Activated T-helper 1 cell treated with Interleukin-2 at 50 U/mL for 16 hours (primary cell): ENCODE measurements at places on chromosomes 2 and 18.
A peak's percentile ranks its signal among the peaks of the same experiment; 100 is the strongest.

GRCh38 chr2:151410485-151410834 lies 758 bp downstream of the RIF1 start:
- DNase-seq = peak; percentile 14

DNA sequence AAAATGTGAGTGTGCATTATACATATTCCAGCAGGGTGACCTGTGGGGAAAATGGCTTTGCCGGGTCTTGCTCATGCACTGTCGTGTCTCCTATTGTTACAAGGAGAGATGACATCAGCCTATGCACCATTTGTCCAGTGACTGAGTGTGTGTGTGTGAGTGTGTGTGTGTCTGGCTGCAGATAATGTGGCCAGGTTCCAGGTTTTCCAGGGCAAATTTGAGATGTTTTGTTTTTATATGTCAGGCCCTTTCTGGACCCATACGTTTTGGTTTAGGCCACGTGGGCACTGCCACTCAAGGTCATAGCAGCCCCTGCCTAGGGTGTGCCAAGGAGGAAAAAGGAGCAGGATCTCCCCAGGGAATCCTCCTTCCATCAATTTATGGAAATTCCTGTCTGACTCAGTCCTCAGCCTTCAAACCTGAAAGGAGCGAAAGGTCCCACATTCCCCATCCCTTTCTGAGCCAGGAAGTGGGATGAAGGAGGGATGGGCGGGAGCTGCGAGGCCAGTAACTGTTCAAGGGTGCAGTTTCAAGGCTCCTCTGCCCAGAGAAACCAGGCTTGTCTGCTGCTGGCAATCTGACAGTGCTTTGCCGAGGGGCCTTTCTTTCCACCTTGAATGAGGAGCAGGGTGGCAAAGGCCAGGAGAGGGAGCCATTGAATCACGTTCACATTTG lies 93.0 kb upstream of the SMAD2 start:
- DNase-seq = no peak

DNA sequence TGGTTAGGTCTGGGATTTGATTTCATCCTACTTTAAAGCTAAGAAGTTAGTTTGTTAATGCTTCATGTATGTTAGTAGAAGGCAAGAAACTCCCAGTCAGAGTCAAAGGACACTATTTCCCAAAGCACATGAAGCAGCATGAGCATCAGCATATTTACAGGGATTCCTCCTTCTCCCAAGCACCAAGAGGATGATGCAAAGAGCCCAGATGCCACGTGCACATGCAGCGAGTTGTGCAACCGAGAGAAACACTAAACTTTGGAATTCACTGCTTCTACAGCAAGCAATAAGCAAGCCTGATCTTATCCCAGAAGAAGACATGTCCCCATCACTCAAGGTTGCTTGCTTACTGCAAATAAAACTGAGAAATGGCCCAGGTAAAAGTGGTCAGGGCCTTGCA lies 32.5 kb downstream of the CPO start:
- no peak for DNase-seq

DNA sequence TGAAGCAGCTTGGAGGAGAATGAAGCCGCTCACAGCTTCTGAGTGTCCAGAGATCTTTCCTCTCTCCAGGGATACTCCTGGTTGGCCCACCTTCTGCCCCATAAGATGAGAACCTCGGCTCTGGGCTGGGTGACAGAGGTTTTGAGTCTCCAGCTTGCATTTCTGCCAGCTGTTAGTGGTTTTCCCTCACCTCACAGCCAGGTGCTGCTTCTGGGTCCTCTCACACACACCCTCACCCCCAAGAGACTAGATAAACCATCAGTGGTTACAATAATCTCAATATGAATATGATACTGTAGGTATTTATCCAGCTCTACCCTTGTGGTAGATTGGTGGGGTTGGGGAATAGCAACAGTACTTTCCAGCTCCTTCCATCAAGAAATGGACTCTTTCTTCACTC lies 161.7 kb upstream of the SIX3 start:
- no peak for DNase-seq

DNA sequence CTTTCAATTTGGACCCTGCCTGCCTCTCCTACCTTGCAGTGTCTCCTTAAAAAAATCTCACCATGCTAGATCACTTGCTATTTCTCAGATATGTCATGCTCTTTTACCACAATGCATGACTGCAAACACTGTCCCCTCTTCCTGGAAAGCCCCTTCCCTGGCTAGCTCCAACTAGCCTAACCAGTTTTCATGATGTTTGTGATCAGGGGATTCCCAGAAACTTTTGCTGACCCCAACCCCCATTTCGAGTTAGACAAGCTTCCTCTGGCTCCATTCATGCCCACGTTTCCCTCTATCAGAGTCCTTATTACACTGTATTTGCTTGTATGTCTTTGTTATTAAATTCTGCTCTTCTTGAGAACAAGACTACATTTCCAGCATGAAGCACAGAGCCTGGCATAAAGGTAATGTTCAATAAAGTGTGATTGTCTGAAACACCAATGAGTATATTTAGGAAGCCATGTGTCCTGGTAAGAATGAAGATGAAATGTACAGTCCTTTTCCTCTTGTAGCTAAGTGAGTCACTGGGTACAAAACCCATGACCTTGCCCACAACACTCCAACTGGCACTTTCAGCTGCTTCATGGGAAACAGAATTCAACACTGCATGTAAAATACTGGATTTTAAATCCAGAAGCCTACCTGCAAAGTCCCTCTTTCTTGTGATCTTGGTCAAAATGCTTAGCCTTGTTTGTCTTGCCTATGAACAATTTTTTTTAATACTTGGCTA lies 62.0 kb upstream of the ATL2 start:
- no peak for DNase-seq

GRCh38 chr18:50401888-50402287 lies 27.0 kb downstream of the SKA1 start:
- DNase-seq = no peak

GRCh38 chr2:213219816-213220215 lies 64.4 kb upstream of the SPAG16 start:
- DNase-seq = no peak

DNA sequence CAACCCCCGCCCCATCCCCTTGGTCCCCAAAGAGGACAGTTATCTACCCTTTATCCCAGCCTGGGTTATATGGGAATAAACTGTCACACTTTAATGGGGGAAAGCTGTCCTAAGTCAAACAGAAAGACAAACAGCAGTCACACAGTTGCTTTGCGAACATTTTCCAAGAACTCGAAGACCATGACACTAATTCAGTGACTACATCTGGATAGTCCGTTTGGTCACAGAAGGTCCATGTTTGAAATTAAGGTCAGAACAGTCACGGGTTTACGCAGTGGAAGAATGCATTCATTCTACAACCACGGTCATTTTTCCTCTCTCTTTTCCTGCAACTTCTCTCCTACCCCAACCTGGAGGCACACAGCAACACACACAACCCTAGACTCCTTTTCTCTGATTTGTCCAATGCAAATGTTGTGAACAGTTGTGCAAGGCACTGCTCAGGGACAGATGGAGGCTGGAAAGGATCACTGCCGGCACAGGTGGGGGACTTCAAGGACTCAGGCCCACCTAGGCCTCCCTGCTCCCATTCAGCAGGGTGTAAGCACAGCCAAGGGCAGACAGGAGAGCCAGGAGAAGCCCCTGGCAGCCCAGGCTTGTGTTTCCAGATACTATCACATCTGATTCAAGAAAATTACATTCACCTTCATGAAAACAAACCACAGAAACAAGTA lies 39.9 kb downstream of the ZNF516 start:
- DNase-seq = no peak

DNA sequence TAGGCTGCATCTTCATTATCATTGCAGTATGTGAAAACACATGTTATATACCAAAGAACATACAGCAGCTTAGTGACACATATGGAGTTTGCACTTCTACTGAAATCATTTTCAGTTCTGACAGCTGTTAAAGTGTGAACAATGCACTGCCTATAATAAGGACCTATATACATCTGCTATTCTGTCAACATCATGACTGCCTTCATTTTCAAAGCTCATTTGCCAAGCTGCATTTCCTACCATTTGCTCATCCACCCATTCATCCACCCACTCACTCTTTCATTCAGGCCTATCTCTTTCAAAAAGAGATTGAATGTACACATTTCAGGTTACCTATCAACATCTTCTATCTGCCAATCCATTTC lies 81.7 kb upstream of the STK17B start:
- DNase-seq = no peak
